Left lung (tissue), 14 donors: ENCODE measurements at places on chromosomes 7 and 10. TPM values are rescaled to one million over a fixed set of nuclear protein-coding genes. Genes with fewer than 3 reads are reported as not detected.

TRIM50 gene
- 0.22 TPM for polyA plus RNA-seq

DNA sequence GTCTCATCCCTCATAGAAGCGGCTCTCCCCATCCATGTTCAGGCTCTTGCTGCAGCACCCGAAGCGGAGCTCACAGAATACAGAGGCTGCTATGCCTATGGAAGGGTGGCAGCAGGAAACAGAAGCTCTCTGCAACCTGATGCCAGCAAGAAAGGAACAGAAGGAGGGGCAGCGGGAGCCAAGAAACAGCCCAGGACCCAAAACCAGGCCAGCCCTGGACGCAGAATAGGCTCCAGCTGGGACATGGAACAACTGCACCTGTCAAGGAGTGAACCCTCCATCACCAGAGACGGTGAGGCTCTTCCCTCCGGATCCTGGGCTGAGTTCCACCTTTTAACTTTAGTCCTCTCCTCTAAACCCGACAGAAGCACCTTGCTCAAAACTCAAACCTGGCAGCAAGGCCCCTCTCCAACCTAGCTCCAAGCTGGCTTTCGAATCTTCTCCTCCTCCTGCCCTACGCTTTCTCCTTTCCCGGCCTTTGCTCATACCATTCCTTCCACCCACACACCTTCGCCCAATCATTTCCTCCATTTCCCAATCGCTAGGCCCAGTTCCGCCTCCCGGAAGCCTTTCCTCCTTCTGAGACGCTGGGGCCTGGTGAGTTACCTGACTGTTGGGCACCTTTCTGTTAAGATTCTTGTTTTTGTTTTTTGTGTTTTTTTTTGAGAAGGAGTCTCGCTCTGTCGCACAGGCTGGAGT lies 122.8 kb upstream of the ZNF92 start:
- DNase-seq: no peak

- no peak for DNase-seq
These were observed 16.0 kb upstream of the UBE2H start for GRCh38 chr7:129968592-129969383.

GRCh38 chr7:90736968-90737939 lies 141.1 kb downstream of the CDK14 start:
- DNase-seq: no peak
